ENCODE measurements at places on chromosomes 1 and 21.

- no peak for DNase-seq
These were observed 15.1 kb downstream of the RAVER2 start for GRCh38 chr1:64759968-64760367.

GRCh38 chr1:197920067-197920396 is 2.9 kb downstream of the LHX9 start:
- DNase-seq, result no peak

- no peak for DNase-seq
These were observed 3.2 kb downstream of the CYP4B1 start for GRCh38 chr1:46802081-46802480.

GRCh38 chr1:86289161-86289560 is 107.0 kb downstream of the ODF2L start:
- DNase-seq, result no peak

GRCh38 chr1:193416226-193417024 is 230.0 kb upstream of the B3GALT2 start:
- DNase-seq, result no peak

DNA sequence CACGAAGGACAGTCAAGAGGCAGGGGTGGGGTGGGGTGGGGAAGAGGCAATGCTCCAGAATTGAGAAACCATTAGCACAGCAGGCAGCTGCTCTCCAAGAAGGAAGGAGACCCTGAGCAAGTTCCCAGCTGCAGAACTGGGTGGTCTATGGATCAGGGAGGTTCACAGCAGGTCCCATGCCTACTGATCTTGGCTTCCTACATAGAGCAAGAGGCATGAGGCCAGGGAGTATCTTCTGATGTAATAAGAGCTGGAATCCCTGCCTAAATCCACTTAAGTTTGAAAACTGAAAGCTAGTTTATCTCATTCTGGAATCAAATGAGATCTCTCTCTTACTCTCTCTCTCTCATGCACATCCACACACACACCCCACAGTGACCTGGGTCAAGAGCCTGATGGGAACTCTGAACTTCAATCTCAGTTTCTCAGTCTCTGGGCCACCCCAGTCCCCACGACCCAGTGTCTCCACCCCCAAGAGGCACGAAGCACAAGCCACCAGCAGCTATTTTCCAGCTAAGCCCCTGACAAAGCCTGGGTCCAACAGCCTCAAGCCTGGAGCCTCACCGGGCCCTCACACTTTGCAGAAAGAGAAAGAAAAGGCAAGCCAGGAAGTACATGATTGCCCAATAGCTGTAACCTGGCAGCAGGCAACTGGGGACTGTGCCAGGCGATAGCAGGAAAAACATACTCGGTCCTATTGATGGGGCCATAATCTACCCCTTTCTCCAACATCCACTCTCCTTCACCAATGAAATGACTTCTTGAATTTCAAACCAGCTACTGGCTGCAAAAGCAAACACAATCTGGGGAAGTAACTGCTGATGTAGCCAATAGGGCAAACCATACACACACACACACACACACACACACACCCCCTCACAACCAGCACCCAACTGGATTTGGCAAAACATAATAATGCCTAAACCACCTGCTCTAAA is 2.2 kb downstream of the NUAK2 start:
- DNase-seq, result peak; percentile 89

GRCh38 chr1:202733251-202733650 is 23.0 kb upstream of the SYT2 start:
- no peak for DNase-seq

GRCh38 chr1:34763142-34763781 is 3.7 kb downstream of the GJB4 start:
- no peak for DNase-seq

DNA sequence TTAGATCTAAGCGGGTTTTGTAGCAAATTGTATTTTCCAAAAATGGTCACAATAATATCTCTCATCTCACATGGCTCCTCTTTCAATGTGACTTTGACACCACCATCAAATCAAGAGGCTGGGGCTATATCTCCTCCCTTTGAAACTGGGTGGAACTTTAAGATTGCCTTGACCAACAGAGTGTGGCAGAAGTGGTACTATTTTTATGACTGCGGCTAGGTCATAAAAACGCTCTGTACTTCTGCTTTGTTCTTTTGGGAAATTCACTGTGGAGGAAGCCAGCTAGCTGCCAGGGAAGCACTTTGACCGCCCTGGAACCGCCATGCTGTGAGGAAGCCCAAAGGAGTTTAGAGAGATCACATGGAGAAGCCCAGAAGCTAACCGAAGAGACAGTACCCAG is 50.7 kb upstream of the ACOT11 start:
- DNase-seq, result no peak

DNA sequence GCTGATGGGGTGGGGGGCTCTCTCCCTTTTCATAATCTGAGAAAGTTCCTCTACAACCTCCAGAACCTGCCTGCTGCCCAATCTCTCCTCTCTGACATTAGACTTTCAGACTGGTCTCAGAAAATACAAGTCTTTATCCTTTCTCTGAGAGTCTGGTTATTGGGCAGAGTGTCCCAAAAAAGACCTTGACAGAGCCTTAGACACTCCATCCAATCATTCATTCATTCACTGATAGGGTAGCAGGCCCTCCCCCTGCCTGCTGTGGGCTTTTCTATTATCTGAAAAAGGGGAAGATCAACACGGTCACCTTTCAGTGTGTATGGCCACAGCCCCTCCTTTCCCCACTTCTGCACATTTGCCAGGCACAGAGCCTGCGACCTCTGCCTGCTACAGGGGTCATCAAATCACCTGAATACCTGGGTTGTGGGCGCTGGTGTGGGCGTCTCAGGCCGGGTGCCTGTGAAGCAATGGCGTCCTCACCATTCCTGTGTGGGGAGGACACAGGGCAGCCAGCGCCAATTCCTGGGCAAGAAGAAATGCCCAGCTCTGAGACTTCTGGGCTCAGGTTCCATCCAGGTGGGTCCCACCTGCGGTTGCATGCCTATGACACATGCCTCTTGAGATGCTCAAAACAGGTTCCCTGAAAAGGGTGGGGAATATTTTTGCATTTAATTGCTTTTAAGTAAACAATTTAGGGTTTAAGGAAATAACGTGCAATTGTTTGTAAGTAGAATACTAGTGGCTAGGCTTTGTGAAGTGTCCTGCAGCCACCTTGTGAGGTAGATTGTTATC is 52.8 kb downstream of the ELK4 start:
- no peak for DNase-seq

DNA sequence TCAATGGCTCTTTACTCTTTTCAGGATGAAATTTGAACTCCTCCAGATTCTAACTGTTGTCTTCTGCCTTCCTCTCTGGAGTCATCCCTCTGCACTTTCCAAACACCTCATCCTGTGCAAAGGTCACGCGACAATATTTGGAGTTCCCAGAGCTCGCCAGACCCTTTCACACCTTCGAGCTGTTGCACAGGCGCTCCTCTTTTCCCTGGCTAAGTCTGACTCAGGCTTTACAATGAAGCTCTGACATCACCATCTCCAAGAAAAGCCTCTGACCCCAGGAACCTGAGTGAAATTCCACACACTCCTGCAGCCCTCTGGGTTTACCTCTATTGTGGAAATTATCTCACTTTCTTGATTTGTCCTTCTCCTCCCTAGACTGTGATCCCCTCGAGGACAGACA is 270.3 kb downstream of the RGS7 start:
- no peak for DNase-seq

DNA sequence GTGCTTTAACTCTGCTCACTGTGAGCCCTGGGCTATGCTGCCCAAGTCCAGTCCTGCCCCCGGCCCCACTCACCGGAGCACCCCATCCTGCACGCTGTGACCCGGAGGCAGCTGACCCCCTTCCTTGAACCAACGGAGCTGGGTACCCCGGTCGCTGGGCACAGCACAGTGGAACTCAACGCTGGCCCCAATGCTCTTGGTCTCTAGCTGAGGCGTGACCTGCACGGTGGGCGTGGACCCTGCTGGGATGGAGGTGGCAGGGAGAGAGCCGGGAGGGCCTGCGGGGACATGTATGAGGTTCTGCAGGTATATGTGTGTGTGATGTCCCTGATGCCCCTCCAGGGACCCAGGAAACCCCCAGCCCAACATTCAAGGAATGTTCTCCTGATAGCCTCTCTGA is 24.7 kb downstream of the LDLRAD2 start:
- no peak for DNase-seq

DNA sequence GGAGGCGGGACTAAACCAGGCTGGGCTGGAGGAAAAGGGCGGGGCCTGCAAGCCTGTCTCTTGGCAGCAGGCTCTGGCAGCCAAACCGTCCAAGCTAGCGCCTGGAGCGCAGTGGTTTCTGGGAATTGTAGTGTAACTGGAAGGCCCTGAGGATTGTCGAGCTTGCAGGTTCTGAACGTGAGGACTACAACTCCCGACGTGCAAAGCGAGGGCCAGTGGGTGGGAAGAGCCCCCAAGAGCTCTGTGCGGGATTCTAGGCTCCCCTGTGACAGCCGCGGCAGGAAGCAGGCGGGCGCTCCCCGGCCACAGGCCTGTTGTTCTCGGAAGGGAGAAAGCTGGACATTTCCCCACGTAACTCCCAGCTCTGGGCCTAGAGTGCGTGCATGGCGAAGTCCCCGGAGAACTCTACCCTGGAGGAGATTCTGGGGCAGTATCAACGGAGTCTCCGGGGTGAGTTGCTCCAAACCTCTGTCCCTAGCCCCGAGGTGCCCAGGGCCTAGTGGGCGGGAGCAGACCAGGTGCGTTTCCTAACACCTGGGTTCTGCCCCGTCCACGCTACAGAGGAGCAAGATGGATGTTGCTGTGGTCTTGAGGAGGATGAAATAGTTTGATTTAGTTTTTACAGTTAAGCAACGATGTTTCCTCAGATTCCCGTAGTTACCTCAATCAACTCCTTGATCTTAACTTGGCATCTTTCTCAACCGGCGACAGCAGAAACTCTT is at the start of gene SDCCAG8:
SDCCAG8 (plus strand) TSS at position 251 of the 722 bp plus-strand sequence; CDS start at position 384, 133 bp downstream.
- peak; percentile 97 for DNase-seq

DNA sequence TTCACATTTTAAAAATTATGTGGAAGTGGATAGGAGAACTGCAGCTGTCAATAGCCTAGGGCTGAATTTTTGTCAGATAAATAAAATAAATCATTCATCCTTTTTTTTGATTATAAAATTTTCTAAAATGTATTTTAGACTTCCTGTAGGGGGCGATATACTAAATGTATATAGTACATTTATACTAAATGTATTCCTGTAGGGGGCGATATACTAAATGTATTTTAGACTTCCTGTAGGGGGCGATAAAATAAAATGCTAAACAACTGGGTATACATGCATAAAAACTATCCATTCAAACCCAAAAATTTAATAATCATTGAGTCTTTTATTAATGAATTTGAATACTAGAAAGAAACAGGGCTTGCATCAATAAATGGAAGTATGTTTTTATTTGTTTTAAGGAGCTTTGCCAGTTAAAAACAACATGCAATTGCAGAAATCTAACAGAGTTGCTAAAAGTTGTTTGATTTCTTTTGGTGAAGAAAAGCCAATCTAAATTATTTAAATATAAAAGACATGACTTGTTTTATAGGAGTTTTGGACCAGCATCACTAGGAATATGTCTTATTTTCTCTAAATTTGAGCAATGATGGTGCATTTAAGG is 31.4 kb downstream of the CLCA1 start:
- no peak for DNase-seq

DNA sequence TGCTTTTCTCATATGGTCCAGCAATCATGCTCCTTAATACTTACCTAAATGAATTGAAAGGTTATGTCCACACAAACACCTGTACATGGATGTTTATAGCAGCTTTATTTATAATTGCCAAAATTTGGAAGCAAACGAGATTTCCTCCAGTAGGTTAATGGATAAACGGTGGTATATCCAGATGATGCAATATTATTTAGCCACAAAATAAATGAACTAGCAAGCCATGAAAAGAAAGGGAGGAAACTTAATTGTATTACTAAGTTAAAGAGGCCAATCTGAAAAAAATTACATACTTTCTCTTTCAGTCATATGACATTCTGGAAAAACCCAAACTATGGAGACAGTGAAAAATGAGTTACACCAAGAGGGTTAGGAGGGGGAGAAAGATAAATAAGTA is 76.3 kb upstream of the LRRC7 start:
- DNase-seq, result no peak

DNA sequence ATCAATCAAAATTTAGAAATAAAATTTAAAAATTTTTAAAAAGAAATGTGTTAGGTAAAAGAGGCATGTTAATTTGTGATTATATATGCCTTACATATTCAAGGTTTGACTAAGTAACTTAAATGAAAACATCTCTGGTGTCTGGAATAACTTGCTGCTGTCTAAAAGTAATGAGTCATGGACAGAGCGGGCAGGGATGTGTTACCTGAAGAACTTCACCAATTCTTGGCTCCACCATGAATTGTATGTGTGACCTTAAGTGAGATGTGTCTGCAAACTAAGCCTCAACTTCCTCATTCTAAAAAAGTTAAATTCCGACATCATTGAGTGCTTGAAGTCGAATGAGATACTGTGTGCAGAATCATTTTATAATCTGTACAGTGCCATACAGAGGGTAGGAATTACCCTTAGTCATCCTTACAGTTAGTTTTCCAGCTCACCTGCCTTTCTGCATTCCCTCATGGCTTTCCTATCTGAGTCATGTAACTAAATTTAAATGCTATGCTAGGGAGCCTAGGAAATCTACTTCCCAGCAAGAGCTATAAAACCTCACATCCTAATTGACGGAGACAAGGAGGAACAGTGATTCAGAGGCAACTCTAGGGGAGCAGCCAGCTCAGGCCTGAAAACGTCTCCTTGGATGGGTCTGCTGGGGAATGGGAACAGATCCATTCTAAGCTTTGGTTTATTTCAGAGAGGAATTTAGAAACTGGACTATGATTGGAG is 100.7 kb upstream of the TSPAN2 start:
- no peak for DNase-seq

GRCh38 chr21:38413958-38414548 is 84.2 kb downstream of the ERG start:
- no peak for DNase-seq

DNA sequence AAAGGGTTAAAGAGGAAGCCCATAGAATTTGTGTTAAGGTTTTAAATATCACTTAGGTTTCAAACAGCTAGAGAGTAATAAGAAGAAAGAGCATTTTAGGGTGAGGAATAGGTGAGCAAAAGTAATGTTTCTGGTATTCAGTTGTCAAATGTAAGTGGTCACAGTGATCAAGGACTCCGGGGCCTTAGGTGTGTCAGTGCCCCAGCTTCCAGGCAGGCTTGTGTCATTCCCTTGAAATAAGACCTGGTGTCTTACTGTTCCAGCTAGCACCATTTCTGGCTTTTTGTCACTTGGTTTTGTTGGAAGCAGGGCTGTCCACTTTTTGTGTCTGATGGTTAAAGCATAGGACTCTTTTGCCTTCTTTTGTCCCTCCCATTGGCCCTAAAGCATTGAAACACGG is 69.6 kb downstream of the DYRK1A start:
- no peak for DNase-seq

DNA sequence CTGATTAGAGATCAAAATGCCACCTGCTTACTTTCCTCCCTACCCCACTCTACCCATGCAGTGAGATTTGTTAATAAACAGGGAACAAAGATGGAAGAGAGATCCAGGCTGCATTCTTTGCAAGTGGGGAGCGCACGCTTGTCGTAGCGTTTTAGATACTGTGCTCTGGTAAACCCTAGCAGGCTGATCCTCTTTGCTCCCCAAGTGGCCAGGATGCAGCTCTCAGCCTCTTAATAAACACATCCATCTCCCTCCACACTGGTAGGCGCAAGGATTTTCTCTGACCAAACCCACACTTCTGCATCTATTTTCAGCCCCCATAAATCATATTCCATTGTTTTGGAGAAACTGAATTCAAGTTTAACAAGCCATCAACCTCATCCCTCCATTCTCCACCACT is 2.9 kb downstream of the PGBD5 start:
- no peak for DNase-seq
